Stimulated activated CD8-positive, alpha-beta memory T cell treated with anti-CD3 and anti-CD28 coated beads, Interleukin-12 subunit alpha, Interleukin-12 subunit beta, amount 100 ng/mL, for 4 hours (primary cell): ENCODE measurements at places on chromosomes 5 and 9.

DNA sequence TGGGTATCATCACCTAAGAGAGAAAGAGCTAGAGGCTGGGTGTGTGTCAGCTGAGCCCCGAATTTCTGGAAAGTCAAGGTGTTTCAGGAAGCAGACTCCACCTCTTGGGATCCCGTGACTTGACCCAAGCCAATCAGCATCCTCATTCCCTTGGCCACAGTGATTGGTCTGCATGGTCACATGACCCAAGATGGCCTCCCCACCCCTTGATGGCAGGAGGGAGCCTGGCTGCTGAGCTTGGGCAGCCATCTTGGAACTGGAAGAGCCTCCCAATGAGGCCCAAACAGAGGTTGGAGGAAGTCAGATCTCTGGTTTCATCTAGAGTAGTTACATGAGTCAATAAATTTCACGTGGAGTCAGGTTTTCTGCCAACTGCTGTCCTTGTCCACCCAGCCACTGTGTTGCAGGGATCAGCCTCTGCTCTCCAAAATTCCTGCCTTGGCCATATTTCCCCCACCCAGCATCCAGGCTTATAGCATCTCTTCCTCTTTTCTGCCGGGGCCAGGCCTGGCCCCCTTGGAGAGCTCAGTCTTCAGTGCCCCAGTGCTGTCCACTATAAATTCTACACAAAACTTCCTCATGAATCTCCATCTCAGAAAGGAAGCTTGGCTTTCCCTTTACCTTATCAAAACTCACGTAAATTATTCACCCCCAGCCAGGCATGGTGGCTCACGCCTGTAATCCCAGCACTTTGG is 17.2 kb upstream of the SUSD3 start:
- DNase-seq = no peak

DNA sequence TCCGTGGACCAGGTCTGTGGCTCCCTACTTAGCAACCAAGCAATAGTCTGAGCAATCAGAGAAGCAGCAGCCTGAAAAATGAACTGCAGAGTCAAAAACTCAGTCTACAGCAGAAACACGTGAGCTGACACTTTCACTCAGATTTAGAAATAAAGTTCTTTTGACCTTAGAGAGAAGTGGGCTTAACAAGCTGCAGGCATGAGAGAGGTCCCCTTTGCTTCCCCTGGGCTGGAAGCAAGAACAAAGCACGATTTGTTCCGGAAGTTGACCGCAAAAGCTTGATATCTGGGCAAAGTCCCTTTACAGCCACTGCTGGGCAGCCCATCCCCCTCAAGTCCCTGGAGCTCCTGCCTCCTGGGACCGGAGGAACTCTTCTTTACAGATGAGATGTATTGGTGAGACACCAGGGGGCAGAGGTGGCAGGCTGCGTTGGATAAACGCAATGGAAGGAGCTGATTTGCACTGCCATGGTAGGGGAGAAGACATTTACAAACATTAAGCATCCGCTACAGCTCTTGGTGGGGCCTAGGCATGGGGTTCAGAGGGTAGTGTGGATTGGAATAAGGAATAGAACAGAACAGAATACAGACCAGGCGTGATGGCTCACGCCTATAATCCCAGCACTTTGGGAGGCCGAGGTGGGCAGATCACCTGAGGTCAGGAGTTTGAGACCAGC is 5.8 kb upstream of the SOWAHA start:
- no peak for DNase-seq

GRCh38 chr5:14665101-14665822 is 744 bp downstream of the OTULIN start:
- DNase-seq = no peak

GRCh38 chr5:170262061-170263045 is 29.6 kb downstream of the C5orf58 start:
- DNase-seq = no peak

DNA sequence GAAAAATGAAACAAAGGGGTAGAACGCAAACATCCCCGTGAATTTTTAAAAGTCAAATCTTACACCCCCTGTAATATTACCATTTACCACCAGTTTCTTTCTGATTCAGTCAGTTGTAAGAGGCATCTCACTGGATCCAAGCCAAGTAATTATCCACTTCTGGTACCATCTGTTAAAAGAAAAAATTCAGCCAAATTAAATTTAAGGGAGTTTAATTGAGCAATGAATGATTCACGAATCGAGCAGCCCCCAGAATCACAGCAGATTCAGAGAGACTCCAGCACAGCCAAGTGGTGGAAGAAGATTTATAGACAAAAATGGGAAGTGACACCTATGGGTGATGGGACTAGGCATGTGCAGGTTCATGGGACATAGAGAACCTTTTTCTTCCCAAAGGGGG is 29.9 kb upstream of the MTMR12 start:
- no peak for DNase-seq

DNA sequence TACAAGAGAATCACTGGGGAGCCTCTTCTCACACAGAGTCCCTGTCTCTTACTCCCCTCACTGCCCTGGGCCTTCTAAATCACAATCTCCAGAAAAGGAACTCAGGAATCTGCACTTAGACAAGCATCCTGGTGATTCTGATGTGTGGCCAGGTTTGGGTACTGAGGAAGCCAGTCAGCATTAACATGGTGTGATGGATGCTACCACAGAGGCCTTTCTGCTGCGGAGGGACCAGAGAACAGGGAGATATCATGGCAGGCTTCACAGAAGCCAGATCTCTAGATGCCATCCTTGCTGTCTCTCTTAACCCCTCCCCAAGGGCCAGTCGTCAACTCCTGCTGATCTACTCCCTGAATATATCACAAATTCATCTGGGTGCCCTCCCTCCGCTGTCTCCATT is 1.6 kb downstream of the ANKS6 start:
- no peak for DNase-seq

GRCh38 chr5:164555809-164556208 is 1050.4 kb downstream of the MAT2B start:
- DNase-seq = no peak

DNA sequence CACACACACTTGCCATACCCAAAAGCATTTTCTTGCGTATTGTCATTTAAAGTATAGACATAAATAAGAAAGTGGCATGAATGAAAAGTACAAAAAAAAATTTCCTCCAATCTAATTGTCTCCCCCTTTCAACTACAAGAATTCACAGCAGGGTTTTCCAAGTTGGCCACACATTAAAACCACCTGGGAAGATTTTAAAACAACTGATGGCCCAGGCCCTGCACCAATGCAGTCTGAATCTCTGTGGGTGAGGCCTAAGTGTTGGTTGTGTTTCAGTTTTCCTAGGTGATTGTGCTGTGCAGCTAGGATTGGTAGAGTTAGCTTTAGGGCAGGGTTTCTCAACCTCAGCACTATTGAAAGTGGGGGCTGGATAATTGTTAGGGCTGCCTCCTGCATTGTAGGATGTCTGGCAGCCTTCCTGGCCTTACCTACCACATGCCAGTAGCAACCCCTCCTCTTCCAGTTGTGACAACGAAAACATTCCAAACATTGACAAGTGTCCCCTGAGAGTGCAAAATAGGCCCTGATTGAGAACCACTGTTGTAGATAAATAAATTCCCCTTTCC is 337.1 kb downstream of the KIAA0825 start:
- no peak for DNase-seq

DNA sequence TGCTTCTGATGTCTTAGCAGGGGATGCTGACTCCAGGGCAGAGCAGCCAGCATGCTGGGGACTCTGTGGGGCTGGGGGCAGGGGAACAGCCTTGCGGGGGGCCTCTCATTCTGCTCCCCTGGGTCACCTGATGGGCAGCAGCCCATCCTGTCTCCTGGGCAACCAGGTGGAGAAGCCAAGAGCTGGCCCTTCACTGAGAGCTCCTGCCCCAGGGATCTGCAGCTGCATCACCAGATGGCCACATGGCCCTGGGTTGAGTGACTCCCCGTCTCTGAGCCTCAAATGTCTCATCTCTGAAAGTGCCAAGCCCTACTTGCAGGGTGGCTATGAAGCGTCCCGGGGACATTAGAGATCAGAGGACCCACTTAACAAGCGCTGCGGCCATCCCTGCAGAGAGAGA is 49.1 kb downstream of the LRSAM1 start:
- no peak for DNase-seq

GRCh38 chr9:6302417-6302816 is 25.8 kb upstream of the TPD52L3 start:
- DNase-seq = no peak
